GM20000 (cell line): ENCODE measurements at places on chromosomes 1 and 21.
A peak's percentile ranks its signal among the peaks of the same experiment; 100 is the strongest.

- no peak for DNase-seq
Observed at GRCh38 chr1:237149857-237150256, 107.9 kb downstream of the RYR2 start.

- DNase-seq, result no peak
Observed at GRCh38 chr1:147515045-147515869, 26.0 kb upstream of the BCL9 start.

DNA sequence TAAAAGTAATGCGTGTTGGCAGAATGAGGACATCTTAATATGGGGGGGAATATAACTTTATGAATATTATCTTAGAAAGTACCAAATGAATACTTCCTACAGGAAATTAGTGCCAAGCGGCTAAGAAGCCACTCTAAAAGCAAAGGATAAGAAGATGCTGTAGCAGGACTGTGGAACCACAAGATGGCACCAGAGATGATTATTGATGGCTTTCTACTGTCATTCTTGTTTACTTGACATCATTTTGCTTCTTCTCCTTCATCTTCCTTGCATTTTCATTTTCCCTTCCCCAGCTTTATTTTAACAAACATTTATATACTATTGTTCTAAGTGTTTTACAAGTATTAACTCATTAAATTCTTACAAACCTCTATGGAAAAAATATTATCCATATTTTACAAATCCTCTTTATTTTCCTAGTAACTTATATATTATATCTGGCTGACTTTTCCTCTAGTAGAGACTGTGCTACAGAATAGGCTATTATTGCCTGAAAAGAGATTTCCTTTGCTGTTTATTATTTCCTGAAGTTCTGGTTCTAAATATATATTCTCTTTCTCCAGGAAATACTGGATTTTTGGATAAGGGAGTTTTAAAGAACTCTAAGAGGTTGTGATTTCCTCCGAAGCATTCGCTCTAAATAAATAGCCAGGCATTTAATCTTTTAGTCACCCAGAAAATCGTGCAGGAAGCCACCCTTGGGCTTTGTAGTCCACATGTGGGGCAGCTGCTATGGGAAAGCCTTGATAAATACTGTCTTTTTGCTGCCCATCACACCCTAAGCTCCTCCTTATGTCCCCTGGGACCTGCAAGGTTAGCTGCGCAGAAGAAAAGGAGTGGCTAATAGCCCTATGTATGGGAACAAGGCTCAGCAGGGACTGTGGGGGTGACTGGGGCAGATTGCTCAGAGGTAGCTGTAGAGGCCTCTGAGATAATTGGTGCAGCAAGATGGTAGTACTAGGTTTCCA lies 69.8 kb downstream of the TPR start:
- peak; percentile 67 for DNase-seq

- no peak for DNase-seq
Observed at GRCh38 chr1:167288390-167289074, 67.8 kb downstream of the POU2F1 start.

- no peak for DNase-seq
Observed at GRCh38 chr1:233064988-233065387, 114.6 kb downstream of the NTPCR start.

- DNase-seq, result no peak
Observed at GRCh38 chr1:1128454-1129139, 12.7 kb upstream of the C1orf159 start.

DNA sequence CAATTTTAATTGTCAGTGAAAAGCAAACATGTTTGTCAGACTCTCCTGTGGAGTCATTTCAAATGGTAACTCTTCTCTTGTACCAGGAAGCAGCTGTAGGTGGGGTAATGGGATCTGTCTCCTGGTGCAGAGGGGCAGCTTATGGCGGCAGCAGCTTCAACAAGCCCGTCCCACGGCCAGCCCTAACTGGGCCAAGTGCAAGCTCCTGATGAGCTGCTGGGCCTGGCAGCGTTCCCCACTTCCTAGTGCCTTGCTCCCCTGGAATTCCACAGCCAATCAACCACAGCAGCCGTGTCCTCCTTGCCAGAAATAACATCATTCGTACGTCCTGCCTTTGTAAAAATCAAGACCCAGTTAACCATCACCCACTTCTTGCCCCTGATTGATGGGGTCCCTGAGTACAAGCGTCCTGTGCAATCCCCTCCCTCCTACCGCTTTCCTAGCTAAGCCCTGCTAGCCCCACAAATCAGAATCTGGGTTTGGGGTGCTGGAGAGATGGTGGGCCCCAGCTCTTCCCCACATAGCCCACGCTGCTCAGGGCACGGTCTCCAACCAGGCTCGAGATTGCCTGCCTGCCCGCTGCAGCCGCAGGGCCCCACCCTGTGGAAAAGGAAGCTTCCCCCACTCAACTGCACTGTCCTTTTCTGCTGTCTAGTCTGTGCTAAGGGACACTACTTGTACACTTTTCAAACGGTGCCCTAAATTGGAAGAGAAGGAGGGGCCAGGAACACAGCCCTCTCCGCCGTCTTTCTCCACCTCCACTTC lies 61.2 kb downstream of the TOR1AIP2 start:
- DNase-seq, result no peak

- no peak for DNase-seq
Observed at GRCh38 chr1:64917907-64918306, 48.4 kb downstream of the JAK1 start.

GRCh38 chr21:36323032-36323431 lies 3.0 kb downstream of the MORC3 start:
- no peak for DNase-seq

GRCh38 chr1:207152792-207153468 lies 48.9 kb downstream of the C4BPA start:
- DNase-seq, result no peak

DNA sequence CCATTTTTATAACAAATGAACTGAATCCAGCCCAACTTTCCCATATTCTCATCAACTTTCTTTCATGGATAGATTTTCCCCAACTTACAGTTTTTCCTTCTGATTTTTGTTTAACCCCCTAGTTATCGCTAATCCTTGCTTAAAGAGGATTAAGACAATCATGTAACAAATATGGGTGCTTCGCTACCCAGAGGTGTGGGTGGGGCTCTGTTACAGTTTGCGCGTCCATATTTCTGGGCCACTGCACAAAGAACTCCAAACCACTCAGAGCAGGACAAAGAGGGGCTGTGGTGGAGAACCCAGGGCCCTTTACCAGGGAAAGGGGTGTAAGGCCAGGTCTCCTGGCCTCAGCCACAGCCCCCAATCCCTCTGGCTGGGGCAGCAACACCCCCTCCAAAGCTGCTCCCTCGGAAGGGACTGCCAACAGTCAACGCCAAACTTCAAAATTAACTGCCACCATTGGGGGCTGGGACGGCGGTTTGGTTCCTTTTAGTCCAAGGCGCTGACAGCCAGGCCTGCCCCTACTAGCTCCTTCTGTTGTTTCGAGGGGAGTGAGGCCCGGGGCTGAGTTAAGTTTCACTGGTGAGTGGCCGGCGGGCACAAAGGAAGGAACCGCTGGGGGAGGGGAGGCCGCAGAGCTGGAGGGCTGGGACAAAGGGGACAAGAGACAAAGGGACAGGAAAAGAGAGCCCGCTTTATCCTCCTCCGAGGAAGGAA lies 27.9 kb downstream of the SSBP3 start:
- DNase-seq, result no peak

DNA sequence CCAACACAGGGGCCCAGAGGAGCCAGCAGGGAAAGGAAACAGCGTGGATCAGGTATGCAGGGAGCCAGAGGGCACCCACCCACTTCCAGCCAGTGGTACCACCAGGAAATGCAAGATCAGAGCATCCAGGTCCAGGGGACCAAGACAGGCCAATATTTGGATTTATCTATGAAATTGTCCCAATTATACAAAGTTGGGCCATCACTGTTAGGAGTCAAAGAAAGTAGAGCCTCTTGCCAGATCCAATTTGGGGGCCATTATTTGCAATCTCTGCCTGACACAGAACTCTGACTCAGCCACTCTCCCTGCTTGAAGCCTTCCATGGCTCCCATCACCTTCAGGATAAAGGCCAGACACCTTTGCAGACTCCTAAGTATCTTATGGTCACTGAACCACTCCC lies 21.1 kb upstream of the TAS1R2 start:
- DNase-seq, result no peak

DNA sequence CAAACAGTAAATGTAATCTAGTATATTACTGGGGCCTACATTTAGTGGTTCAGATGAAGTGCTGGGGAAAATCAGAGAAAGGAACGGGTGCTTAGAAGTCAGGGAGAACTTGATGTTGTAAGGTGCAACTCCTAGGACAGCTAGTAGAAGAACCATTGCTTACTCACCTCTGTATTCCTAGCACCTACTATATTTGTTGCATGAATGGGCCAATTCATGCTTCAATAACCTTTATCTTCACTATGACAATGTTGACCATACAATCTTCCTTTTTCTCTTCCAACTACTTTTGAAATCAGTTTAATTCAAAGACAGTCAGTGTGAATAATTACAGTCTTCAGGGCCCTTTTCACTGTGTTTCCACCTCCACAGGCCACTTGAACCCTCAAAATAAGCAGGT lies 125.0 kb upstream of the DMRTA2 start:
- DNase-seq, result no peak
